Thoracic aorta (tissue), 2 donors: ENCODE measurements at places on chromosomes 16 and 17. TPM values are rescaled to one million over a fixed set of nuclear protein-coding genes. Genes with fewer than 3 reads are reported as not detected.

DNA sequence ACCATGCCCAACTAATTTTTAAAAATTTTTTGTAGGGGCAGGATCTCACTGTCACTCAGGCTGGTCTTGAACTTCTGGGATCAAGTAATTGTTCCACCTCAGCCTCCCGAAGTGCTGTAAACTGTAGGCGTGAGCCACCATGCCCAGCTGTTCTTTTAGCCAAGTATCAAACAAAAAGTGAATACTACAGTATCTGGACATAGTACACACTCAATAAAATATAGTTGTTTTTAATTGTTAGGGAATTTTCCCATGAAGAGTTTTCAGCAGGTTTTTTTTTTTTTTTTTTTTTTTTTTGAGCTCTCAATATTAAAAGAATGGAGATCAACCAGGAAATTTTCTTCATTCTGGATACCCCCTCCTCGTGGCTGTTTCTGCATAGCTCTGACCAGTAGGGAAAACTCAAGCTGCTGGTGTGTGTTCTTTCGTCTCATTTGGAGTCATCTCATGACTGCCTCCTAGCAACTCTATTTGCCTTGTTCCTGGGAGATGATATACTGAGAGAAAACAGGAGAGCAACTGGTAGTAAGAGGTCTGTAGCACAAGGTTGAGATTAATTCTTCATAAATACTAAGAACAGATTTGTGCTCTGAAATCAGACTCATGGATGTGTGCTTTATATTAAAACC, 16.5 kb upstream of the PHAF1 start:
- DNase-seq, result no peak

DNA sequence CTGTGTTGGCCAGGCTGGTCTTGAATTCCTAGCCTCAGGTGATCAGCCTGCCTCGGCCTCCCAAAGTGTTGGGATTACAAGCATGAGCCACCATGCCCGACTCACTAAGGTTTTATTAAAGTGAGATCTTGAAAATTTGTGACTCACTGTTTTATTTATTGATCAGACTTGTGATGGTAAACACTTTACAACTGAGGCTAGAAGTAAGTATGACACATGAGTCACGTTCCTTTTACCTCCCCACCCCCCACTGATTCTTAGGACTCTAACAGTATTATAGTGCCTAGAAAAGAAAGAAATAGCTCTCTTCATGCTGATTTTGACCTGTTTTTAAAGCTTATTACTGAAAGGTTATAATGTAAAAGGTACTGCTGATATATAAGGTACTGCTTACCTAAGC, 160.6 kb downstream of the TANC2 start:
- no peak for DNase-seq

SERPINF2 gene
- 5.0 TPM for total RNA-seq

DNA sequence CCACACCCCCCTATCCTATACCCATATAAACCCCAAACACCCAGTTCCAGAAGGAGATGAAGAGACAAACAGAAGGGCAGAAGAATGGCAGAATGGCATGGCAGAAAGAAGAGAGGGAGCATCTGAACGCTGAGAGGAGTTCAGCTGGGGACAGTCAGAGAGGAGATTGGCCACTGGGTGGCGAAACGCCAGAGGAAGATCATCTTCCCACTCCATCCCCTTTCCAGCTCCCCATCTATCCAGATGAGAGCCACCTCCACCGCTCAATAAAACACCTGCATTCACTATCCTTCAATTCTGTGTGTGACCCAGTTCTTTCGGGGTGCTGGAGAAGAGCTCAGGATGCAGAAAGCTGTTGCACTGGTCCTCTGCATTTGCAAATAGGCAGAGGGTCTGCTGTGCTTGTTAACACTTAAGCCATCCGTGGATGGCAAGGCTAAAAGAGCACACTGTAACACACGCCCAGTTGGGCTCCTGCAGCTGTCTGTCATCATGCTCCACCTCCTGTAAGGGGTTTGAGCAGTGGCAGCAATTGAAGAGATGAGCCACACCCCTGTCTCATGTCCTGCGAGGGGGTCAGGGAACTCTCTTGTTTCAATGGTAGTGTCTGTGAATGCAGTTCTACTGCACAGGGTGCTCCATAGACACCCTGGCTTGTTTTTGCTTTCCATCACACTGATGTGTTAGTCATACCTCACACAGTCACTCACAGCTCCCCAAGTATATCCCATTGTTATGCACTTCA, 1034.8 kb upstream of the RBFOX1 start:
- no peak for DNase-seq

TLCD3A gene
- total RNA-seq, result 7.3 TPM

INO80E gene
- 67.4 TPM for total RNA-seq

GRCh38 chr16:30637944-30638343, 12.8 kb upstream of the PRR14 start:
- DNase-seq, result no peak

DNA sequence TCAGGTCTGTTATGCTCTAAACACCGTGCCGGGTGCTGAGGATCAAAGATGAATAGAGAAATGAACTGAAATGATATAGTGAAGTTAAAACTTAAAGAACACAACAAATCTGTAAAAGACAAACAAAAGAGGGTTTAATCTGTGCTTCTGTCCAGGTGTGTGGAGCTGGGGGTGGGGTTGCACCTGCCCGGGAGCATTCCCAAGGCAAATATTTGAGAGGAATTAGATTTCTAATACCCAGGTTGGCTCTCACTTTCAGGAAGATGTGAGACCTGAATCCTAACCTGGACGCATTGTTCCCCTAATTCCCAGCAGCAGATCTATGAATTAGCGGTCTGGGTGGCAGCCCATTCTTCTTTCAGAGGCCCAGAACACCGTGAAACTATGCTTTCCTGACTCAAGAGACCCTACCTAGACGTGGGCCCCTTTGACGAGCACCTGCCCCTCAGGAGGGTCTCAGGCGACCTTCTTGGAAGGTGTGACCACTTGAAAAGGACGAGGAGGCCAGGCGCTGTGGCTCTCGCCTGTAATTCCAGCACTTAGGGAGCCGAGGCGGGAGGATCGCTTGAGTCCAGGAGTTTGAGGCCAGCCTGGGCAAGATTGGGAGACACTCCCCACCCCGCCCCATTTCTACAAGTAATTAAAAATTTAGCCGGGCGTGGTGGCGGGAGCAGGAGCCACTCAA, 677 bp upstream of the RANGRF start:
- DNase-seq, result no peak

GRCh38 chr16:24944206-24944605, 71.0 kb downstream of the ARHGAP17 start:
- no peak for DNase-seq

DNA sequence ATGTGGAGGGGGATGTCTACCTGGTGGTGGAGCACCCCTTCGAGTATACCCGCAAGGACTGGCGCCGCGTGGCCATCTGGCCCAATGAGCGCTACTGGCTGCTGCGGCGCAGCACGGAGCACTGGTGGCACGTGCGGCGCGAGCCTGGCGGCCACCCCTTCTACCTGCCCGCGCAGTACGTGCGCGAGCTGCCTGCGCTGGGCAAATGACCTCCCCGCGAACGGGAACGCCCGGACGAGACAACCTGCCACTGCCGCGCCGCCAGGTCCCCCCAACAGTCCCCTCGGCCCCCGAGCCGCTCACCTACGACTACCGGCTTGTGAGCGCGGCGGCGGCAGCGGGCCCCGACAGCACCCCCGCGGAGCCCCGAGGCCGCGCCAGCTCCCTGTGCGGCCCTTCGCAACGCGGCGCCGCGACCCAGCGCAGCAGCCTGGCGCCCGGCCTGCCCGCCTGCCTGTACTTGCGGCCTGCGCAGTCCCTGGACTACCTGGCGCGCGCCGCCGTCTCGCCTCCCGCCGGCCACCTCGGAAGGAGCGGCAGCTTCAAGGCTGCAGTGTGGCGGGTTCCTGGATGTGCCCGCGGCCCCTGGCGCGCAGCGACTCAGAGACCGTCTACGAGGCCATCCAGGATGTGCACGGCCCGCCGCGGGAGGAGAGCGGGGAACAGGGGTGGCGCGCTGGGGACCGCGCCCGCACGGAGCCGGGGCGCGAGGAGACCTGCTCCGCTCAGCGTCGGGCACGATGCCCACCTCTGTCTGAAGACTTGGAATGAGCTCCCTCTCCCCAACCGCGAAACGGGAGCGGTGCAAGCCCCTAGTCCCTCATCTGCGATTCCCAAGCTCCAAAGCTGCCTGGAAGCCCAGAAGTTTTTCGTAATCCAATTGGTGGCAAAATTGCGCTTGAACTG, 48.7 kb upstream of the AMZ2 start:
- no peak for DNase-seq

OR2C1 gene
- total RNA-seq, result not detected

DNA sequence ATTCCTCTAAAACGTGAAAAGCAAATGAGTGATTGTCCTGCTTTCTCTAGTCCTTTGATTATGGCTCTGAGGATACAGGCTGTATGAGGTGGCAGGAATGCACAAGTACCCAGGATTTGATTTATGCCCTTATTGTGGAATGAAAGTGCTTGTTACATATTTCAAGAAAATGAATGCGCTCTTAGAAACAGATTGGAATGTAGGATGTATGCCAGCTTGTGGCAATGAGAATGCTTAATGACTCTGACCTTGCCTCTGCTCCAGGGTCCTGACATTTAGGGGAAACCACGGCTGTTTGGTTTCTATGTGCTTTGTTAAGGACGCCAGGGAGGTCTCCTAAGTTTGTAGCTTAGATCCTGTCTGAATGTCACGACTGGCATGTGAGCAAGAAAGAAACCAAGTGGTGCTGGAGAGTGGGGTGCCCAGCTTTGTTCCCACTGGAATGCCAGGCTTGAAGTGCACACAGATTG, 22.0 kb downstream of the PRCD start:
- no peak for DNase-seq

SHCBP1 gene
- 0.54 TPM for total RNA-seq

DNA sequence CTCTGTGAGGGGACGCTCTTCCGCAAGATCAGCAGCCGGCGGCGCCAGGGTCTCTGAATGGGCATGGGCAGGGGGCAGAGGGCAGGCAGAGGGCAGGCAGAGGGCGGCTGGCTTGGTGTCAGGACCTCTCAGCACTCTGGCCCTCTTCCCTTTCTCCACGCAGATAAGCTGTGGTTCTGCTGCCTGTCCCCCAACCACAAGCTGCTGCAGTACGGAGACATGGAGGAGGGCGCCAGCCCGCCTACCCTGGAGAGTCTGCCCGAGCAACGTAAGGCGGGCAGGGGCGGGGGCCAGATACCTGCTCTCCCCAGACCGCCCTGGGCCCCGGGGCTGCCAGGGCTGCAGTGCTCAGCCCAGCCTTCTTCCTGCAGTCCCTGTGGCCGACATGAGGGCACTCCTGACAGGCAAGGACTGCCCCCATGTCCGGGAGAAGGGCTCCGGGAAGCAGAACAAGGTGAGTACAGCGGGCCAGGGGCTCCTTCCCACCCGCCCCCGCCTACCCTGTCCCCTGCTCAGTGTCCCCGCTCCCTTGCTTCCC, 4.1 kb downstream of the ELMO3 start:
- no peak for DNase-seq

DNA sequence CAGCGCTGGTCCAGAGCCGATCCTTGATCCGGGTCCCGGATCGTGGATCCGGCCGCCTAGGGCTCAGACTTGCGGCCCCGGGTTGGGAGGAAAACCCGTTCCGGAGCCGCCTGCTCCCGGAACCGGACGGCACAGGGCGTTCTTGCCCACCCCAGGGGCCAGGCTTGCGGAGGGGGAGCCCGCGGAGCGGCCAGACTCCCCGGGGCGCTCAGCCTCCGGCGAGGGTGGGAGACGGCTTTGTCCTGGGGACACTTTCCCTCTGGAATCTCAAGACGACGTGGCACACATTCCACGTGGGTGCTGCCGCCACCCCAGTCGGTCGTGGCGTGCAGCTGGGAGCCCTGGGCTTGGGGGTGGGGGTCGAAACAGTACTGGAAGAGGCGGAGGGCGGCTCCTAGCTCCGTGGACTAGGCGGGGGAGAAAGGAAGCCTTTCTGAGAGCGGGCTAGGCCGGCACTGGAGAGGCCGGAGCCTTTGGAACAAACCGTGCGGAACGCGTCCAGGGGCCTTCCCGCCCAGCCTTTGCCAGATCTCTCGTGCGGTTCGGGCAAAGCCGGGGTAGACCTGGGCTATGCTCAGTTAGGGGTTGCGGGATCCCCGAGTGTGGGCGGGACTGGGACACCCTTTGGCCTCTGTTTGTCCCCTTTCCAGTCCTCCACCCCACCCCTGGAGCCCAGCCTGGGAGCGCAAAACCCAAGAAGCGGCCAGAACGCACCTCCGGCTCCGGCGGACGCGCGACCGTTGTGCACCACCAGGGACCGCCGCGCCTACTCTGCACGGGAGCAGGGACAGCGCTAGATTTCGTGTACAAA, 26.5 kb downstream of the SREBF1 start:
- no peak for DNase-seq

HOXB13 gene
- total RNA-seq, result not detected

SEPTIN12 gene
- total RNA-seq, result not detected

GRCh38 chr16:49354991-49355390, 18.6 kb upstream of the C16orf78 start:
- DNase-seq, result no peak

TMED6 gene
- not detected for total RNA-seq

NUDT16L1 gene
- total RNA-seq, result 24.0 TPM

OMG gene
- not detected for total RNA-seq

DNA sequence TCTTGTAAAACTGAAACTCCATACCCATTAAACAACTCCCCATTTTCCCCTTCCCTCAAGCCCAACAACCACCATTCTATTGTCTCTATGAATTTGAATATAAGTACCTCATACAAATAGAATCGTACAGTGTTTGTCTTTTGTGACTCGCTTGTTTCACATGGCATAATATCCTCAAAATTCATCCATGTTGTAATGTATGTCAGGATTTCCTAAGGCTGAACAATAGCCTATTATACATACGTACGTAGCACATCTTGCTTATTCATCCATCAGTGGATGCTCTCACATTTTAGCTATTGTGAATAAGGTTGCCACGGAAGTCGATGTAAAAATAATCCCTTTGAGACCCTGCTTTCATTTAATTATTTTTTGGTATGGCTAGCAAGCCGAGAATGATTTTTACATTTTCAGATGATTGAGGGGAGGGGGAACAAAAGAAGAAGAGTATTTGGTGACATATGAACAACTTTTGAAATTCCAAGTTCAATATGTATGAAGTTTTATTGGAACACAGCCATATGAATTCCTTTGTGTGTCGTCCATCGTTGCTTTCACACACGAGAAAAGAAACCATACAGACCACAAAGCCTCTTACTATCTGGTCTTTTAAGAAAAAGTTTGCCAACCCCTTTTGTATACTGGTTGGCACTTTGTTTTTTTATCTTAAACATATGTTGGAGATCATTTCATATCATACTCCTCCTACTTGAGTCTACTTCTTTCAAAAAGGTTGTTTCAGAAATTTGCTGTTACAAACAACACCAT, 371.2 kb downstream of the NPIPA8 start:
- DNase-seq, result no peak

DNA sequence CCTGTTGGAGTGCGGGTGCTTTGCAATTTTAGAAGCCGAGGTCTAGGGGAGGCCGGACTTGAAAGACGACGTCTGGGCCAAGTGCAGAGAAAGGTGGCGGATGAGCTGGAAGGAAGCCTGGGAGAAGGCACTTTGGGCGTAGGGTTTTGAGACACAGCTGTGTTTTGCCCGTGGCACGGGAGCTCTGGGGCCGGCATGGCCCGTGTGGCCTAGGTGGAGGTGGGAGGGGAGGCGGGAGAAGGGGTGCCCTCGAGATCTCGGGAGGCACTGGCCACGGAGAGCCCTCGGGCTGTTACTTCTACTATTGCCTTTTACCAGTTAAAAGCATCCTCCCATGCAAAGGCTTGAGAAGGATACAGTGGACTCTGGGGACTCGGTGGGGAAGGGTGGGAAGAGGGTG, 161.9 kb downstream of the FOXL1 start:
- DNase-seq, result no peak

DLX3 gene
- 0.54 TPM for total RNA-seq
